Motor neuron (in vitro differentiated cells): ENCODE measurements at places on chromosomes 13 and 19.

DNA sequence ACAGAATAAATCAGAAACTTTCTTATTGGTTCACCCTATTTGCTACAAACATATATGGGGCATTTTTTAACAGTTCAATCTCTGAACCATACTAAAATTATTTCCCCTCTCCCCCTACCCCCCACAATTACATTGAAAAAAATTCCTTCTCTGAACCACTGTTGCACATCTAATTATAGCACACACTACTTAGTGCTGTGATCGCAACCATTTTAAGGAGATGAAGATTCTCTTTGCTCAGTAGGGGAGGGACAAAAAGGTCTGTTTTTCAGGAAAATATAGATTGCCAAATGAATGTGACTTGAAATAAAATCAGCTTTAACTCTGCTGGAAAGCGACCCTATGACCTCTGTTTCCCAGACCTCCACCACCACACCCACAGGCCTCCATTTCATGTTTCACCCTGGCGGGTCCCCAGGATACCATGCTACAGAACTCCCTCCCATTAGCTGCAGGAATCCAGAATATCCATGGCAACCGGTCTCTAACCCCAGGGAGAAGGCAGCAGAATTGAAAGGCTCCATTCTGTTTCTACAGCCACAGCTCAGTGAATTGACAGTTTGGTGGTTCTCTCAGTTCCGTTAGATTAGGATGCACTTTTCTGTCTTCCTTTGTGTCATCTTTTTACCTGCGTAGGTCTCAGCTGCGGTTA, 286.3 kb downstream of the TBC1D4 start:
- ATAC-seq, result no peak

- ATAC-seq, result no peak
Measured at GRCh38 chr13:110413016-110413675, 106.1 kb downstream of the COL4A2 start.

DNA sequence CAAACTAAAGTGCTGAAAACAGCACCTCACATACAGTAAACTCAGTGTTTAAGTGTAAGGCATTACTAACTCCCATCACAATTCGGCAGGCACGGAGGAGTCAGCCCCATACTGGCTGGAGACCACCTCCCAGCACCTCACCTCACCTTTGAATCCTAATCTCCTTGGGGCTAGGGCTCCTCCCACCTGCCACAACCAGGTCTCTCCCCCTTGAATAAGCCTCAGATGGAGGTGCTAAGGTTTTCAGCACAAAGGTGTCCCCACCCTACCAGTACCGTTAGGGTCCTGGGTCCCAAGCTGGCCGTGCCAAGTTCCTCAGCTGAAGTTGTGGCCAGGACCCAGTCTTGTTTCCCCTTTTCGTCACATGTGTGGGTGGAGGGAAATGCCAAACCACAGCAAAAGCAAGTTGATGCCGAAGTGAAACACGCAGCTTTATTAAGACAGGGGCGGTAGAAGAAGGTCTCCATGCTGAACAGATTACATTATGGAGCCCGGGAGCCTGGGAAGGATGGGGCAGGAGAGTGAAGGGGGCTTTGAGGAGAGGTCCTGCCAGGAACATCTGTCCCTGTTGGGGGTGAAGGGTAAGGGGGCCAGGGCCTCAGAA, at the start of gene IGFLR1:
IGFLR1 (minus strand) TSS at position 332 of the 604 bp plus-strand sequence. CDS start 1,272 bp downstream, outside the sequence.
- ATAC-seq, result no peak

GRCh38 chr19:1514295-1514661, 1.5 kb upstream of the ADAMTSL5 start:
- ATAC-seq, result no peak

DNA sequence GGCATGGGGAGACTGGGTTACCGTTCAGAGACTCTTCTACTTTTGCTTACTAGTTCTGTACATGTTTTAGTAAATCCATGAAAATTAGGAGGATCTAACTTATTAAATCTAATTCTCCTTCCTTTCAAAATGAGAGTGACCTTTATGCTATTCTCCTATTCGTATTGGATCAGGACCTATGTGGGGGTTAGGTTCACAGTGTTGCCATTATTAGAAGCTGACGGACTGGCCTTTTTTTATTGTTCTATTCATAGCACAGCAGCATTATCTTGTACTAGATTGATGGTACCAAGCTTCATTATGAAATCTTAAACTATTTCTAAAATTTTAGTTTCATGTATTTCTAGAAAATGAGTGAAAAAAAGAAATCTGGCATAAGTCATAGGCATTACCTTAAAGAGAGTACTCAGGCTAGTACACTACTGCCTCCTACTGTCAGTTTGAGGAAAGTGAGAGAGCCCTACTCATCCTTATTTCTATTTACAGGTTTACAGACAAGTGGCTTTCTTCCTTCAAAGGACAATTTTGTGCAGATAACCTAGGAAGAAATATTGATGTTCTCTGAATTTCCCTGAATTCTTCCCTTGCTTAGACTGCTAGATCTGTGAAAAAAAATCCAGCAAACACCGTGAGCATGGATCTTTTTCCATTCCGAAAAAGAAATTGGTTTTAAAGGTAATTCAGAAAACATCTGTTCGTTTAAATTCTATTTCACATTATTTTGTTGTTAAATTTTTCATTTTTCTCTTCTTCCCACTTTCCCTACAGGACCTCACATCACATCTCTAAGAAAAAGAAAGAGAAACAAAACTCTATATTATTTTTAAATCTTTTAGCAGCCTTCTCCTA, 485.5 kb downstream of the DIAPH3 start:
- peak; percentile 84 for ATAC-seq

DNA sequence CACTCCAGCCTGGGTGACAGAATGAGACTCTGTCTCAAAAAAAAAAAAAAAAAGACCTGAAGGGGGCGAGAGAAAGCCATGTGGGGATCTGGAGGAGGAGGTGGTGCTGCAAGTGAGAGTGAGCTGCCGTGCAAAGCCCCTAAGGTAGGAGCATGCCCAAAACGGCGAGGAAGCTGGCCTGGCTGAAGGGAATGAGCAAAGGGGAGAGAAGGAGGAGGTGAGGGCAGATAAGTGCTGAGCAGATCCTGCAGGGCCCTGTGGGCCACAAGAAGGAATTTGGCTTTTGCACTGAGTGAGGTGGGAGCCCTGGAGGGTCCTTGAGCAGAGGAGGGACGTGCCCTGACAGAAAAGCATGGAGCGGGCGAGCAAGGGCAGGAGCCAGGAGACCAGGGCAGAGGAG, 19.4 kb upstream of the ADGRE5 start:
- no peak for ATAC-seq

DNA sequence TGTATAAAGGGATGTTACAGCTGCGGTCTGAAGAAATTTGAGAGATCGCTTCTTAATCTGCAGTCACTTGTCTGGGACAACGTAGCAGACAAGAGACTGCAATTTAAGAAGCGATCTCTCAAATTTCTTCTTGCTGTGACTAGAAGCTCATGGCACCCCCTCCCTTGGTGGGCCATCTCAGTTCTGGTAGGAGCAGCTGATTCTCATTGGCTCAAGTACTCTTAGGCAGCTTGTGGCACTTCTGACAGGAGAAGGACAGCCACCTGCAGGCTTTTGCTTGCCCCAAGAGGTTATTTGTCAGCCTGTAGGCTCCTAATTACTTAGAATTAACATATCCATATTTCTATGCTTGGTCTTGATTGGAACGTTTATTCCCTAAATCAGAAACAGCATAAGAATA, 503.0 kb downstream of the DCT start:
- ATAC-seq, result no peak
